ENCODE measurements at places on chromosomes 3 and 15. TPM values are rescaled to one million over a fixed set of nuclear protein-coding genes. Genes with fewer than 3 reads are reported as not detected.

SOX2 gene
- not detected for total RNA-seq

DNA sequence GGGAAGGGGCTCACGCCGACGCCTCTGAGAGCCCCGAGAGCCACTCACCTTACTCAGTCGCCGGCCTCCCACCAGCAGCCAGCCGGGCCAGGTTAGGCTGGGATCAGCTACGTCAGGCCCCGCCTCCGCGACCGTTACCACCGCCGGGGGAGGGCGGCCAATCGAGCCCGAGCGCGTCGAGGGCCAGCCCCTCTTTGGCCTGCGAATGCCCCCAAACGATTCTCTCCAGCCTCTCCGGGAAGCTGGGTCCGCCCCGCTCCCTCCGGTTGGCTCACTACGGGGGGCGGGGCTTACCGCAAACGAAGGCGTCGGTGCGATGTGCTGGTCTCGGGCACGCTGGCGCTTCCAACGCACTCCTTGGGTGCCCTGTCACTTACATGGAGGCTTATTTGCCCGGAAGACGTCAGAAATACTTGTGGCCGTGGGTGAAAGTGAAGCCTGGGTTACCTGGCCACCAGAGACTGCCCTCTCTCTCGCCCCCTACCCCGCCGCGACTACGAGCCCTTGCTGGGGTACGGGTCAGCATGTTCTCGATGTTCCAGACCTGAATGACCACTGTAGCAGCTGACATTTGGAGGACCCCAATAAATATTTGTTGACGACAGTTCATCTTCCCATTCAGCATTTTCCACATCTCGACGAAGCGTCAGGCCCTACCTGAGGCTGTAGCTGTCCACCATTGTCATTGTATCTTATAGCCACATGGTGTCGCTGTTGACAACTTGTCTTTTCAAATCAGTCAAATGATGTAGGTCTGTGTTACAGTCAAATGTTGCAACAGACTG is at the start of gene CEP70:
Gene CEP70, minus strand, starts transcription at position 111 of the 785 bp plus-strand sequence. CDS start 21,333 bp downstream, outside the sequence.
- peak; percentile 97 for DNase-seq

IL1RAP gene
- 32.3 TPM for total RNA-seq

- no peak for DNase-seq
Observed at GRCh38 chr3:113571360-113571759, 39.0 kb downstream of the SIDT1 start.

DNA sequence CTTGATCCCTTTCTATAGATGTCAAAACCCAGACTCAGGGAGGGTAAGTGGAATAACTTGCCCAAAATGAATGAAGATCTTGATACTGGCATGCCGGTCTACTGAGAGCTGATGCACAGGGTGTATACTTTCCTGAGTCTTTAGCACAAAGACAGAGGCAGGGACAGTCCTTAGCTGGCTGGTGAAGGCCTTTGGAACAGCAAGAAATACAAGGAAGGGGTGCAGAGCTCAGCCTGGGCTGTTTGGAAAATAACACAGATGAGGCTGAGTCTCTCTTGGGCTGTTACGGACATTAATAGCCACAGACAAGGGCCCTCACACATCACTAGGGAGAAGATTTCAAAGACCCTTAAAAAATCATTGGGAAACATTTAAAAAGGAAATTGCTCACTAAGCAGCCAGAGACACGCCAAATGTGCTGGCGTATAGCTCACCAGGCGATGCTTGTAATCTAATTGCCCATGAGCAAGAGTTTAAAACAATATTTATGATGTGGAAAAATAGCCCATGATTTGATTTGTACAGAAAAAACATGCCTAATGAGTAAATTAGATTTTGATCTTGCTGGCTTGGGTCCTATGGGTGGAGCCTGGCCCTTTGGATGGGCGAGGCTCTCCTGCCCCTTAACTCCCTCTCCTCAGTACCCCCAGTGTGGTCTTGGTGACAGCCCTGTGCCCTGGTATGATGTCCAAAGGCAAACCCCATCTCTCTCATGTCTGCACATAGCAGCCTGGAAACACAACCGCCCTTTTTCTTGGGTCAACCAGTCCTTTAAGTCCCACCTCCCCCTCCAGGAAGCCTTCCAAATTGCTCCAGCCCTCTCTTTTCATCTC is 81.8 kb upstream of the MRPS22 start:
- DNase-seq: no peak

B3GNT5 gene
- 2.7 TPM for total RNA-seq

DNA sequence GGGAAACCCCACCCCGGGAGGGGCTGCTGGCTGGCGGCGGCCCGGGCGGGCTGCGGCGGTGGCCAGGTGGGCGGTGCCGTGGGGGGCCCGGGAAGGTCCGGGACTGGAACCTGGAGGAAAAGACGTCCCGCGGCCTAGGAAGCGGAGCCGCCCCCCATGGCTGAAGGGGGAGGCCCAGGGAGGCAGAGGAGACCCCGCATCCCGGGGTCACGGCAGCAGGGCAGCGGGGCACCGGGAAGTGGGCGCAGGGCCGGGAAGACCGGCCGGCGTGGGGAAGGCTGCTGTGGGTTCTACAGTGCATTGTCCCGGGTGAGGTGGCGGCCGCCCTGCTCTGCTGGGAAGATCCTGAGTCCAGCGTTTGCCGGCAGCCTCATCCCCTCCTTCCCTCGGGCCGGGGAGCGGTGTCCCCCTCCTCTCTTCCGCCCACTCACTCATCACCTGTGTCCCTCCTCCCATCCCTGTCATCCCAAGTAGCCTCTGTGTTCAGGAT is 525 bp upstream of the FSTL1 start:
- peak; percentile 53 for DNase-seq

GRCh38 chr3:83002869-83003445 is 1241.5 kb upstream of the GBE1 start:
- no peak for DNase-seq

SLC24A5 gene
- total RNA-seq: not detected

DNA sequence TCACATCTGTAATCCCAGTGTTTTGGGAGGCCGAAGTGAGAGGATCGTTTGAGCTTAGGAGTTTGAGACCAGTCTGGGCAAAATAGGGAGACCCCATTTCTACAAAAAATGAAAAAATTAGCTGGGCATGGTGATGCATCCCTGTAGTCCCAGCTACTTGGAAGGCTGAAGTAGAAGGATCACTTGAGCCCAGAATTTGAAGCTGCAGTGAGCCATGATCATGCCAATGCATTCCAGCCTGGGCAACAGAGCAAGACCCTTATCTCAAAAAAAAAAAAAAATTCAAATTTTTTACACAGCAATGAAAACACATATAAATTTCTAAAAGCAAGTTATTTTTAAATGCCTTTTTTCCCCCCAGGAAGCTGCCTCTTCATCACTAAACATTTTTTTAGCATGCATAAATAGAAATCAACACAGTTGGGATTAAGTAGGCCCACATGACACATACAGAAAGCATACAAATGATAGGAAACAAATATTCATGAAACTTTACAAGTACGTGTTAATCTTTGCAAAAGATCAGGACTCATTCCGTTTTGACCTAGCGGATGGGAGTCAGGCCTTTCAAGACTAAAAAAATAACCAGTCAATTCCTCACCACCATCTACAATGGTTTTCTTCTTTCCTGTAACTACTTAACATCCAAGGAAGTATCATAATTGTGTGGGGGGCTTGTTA is 45.6 kb upstream of the IGDCC4 start:
- no peak for DNase-seq

- DNase-seq: no peak
Observed at GRCh38 chr15:78842519-78842918, 30.2 kb upstream of the MORF4L1 start.

GRCh38 chr15:60004009-60004845 is at the start of gene FOXB1:
Gene FOXB1 (plus strand): TSS chr15:60004311. CDS start chr15:60004964, 653 bp downstream.
- no peak for DNase-seq

ZNF80 gene
- not detected for total RNA-seq

GRCh38 chr3:50395070-50395860 is 35.9 kb upstream of the TMEM115 start:
- no peak for DNase-seq

DNA sequence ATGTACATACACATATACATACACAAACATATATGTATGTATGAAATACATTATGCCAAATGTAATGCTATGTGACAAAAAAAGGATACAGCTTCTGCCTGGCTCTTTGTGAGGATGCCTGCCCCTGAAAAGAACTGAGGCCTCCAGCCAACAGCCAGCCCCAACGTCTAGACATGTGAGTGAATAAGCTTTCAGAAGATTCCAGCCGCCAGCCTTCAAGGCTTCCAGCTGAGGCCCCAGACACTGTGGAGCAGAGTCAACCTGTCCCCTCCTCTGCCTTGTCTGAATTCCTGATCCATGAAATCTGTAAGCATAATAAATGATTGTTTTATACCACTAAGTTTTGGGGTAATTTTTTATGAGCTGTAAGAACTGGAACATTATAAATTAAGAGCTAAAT is 24.7 kb downstream of the GXYLT2 start:
- peak; percentile 54 for DNase-seq

GRCh38 chr3:4805662-4806061 is 173.6 kb upstream of the BHLHE40 start:
- DNase-seq: no peak

PPP1R14D gene
- not detected for total RNA-seq

DNA sequence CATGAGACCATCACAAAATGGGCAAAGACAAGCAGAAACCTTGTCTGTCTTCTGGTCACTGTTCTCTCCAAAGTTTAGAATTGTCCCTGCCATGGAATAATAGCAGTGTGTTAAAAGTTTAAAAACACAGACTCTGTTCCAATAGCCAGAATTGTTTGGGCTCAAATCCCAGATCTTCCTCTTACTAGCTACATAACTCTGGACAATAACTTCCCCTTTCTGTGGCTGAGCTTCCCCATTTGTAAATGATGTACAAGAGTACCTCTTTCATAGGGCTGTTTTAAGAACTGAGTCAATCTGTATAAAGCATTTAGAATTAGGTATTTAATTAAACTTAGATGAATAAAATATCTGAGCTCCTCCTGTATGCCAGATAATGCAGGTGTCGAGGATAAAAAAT is 623.0 kb downstream of the NTRK3 start:
- DNase-seq: no peak

- DNase-seq: peak; percentile 78
Observed at GRCh38 chr3:36444909-36445308, 64.6 kb downstream of the STAC start.

GRCh38 chr3:56467801-56468183 is 475 bp downstream of the ERC2 start:
- peak; percentile 10 for DNase-seq

GRCh38 chr3:151568184-151568583 is 107.3 kb upstream of the IGSF10 start:
- DNase-seq: peak; percentile 43

DNA sequence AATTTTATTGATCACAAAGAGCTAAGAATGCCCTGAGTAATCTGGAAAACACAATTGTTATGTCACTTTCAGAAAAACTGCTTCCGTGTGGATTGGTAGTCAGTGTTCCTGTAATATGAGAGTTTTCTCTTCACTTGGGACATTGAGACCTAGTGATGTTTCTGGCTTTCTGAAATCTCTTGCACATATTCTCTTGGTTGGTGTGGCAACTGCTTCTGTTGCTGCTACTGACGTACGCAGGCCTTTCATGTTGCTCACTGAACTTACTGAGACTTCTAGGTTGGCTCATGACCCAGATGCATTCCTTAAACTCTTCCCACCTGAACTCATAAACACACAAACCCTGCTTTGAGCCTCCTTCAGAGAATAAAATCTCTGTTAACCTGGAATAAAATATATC is 175.0 kb upstream of the PFN2 start:
- DNase-seq: peak; percentile 9

CD96 gene
- total RNA-seq: not detected

GRCh38 chr3:41932464-41932863 is 29.4 kb downstream of the ULK4 start:
- DNase-seq: no peak

DNA sequence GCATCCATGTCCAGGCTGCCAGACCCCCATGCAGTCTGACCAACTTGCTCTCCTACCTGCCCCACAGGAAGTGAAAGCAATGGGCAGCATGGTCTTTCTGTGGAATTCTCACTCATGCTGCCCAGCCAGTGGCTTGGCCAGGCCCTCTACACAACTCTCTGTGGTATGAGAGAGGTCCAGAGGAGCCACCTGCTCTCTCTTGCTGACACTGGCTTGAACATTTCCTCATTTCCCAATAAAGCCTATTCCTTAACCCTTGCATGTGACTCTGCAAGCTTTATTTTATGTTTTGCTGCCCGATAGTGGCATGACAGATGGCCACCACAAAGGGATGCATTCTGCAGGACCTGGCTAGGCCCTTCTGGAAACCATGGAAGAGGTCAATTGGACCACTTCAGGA is 53.8 kb downstream of the CCR1 start:
- DNase-seq: no peak

DNA sequence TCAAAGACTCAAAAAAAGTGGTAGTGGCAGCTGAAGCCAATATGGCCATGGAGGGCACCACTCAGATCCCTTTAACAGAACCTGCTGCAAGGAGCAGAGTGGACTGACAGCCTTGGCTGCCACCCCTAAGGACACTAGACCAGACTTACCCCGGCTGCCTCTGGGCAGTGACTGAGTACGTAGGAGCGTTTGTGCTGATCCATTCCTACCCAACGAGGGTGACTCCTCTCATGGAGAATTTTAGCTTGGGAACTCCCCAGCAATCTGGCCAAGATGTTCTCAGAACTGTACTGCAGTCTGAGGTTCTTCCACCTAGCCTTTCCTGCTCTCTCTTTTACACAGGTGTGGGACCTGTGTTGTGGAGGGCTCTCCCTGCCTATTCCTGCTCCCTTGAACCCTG is 22.1 kb downstream of the CLEC3B start:
- DNase-seq: peak; percentile 89

- no peak for DNase-seq
Observed at GRCh38 chr3:120608506-120608905, 12.4 kb downstream of the NDUFB4 start.

DNA sequence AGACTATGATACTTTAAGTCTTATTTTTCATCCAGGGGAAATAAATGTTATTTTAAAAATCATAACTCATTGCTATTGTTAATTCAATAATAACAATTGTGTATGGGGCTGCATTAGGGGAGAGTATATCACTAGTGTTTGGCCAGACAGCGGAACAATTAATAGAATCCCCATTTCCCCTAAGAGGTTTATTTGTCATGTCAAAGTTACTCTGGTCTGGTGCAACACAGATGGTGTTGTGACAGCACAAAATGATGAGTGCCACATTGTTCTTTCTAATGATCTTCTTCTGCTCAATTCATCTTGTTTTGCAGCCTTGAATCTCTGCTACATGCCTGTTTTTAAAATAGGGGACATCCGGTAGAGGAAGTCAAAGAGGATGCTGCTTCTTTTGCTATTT is 351.6 kb downstream of the NSUN3 start:
- no peak for DNase-seq

- no peak for DNase-seq
Observed at GRCh38 chr3:9866639-9867038, 13.4 kb downstream of the CIDEC start.

DNA sequence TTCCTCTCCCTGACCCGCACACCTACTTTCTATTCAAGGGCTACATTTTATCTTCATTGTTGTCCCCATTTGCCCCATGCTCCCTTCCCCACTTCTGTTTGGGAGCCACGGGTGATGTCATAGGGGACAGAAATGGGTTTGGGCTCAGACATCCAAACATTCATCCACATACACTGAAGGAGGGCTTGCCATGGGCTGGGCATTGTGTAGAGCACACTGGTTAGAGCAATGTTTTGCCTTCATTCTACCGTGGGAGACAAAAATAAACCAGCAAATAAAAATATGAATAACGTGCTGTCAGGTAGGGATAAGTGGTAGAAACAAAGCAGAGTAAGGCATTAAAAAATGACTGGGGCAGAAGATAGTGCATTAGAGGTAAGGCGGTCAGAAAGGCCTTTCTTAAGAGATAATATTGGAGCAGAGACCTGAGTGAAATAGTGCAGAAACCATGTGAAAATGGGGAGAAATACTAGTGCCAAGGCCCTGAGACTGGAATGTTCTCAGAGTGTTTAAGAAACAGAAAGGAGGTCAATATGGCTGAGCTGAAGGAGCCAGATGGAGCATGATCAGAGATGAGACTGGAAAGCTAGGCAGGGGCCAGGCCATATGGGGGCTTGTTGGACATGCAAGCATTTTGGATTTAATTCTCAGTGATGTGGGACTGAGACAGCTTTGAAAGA is 40.9 kb upstream of the CLSTN2 start:
- no peak for DNase-seq
